ENCODE measurements at places on chromosomes 2 and 18. TPM values are rescaled to one million over a fixed set of nuclear protein-coding genes. Genes with fewer than 3 reads are reported as not detected.

GRCh38 chr2:152627351-152627957, 89.8 kb downstream of the PRPF40A start:
- DNase-seq: no peak

DNA sequence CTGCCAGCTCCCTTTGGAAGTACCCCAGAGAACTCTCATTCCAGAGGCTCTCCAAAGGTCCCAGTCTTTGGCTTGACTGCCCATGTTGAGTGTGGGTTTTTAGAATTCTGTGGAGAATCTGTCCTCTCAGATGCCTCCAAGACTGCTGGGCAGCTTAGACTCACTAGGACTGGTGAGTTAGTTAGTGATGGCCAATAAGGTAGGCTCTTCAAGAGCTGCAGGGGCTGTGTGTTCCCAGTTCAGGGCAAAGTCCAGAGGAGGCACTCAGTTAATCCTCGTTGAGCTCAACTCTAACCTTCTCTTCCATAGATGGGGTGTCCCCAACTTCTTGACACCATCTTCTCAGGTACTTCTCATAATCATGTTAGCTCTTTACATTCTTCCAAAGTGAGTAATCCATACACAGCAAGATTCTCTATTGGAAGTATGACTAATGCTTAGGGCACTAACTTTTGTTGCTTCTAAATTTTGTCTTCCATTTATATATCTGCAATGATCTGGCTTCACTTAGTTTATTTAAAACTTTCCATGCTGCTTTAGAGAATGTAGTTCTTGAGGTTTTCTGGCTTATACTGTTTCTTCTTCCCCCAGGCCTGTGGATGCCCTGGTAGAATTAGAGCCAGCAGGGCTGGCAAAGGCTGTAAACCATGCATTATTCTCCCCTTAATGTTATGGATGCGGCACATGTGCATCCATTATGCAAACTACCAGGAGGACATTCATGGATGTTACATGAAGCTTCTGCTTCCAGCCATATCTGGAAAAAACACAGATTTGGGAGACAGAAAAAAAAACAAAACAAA, 88.9 kb downstream of the POLE4 start:
- DNase-seq: no peak

GRCh38 chr2:238696331-238696730, 151.6 kb upstream of the TWIST2 start:
- DNase-seq: no peak

GRCh38 chr2:7119132-7119835, 202.1 kb downstream of the RNF144A start:
- no peak for DNase-seq

GRCh38 chr2:2747797-2748301, 416.8 kb upstream of the MYT1L start:
- DNase-seq: no peak

DNA sequence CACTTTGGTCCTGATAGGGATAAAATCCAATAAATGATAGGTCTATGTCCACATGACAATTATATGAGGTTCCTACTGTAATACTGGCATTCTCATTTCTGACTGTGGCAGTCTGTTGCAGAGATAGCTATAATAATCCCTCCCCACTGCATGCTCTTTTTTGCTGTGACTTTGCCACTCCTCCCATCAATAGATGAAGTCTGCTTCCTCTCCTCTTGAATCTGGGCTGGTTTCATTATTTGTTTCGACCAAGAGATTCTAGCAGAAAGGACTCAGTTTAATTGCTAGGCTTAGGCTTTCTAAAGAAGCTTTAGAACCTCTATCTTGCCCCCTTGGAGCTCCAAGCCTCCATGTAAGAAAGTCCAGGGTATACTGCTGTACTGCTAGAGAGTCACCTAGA, 23.3 kb upstream of the CREB1 start:
- DNase-seq: no peak

DNA sequence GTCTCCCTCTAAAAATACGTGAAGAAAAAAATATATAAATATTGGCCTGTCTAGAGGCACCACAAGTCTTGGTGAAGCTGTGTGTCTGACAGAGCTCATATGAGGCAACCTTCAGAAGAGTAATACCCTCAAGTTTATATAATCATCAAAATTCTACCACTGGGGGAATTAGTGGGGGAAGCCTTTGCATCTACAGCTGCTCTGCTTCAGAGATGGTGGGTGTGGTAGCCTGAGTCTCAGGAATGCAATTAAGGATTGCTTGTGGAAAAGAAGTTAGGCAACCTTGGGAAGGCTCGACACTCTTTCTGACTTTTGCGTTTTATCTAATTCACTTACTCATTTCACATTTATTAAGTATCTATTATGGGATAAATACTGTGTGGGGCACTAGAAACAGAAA, 17.4 kb downstream of the TPGS2 start:
- no peak for DNase-seq

DNA sequence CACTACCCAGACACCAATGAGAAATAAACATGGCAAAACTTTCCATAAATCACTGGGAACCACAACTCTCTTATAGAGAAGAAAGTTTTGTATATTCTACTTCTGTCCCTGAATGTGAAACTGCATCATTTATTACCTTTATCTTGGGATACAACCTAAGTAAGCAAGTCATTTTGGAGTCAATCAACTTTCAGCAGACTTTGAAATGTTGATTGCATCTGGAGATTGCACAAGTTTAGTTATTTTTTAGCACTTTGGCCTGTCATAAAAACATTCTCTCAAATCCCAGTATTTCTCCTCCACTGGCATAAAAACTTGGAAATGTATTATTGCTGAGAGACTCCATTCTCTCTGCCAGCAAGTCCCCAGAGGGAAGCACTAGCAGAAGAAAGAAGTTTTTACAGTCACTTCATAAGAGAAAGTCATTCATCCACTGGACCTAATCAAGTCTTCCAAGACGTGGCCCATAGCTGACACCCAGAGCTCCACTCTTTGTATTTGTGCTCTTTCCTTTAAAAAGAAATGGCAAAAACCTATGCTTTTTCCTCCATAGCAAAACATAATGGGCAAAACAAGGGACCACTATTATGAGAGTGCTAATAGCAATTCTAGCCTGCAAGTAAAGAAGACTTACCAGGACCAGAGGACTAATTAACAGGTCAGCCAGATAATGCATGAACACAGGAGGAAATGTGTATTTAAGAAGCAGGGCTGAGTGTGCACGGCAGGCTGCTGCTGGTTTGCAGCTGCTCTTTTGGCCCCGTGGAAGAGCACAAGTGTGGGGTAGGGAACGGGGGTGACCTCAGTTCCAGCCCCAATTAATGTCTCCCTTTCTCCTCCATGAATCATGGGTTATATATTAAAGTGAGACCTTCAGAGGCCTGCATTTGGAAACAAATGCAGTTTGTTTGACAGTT, 171.5 kb downstream of the INO80D start:
- no peak for DNase-seq

GRCh38 chr2:113079131-113079530, 11.4 kb downstream of the IL1F10 start:
- no peak for DNase-seq

DNA sequence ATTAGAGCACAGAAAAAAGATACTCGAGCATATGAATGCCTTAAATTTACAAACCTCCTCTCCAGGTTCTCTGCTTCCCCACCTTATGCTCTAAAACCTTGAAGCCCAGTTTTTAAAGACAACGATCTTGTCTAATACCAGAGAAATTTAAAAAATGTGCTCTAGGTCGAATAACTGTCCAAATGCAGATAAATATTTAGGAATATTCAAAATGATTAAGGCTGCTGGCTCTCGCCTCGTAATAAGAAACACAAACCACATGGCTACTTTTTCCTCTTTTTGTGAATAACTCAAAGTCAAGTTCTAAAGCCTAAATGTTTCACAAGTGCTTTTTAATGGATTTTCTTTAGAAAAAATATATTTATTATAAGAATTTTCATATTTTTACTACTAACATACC, 101.3 kb downstream of the SATB2 start:
- DNase-seq: no peak

The RGPD8 gene
- polyA plus RNA-seq: 3.5 TPM

The TLX2 gene
- polyA plus RNA-seq: 0.23 TPM

The CXCR2 gene
- polyA plus RNA-seq: 0.58 TPM

The LYG1 gene
- polyA plus RNA-seq: 3.0 TPM

All from renal cortex interstitium (tissue), 15 donors.